Stimulated activated CD8-positive, alpha-beta memory T cell treated with anti-CD3 and anti-CD28 coated beads, Interleukin-7, amount 100 ng/mL, for 1 hour (primary cell): ENCODE measurements at places on chromosomes 2 and 18.

DNA sequence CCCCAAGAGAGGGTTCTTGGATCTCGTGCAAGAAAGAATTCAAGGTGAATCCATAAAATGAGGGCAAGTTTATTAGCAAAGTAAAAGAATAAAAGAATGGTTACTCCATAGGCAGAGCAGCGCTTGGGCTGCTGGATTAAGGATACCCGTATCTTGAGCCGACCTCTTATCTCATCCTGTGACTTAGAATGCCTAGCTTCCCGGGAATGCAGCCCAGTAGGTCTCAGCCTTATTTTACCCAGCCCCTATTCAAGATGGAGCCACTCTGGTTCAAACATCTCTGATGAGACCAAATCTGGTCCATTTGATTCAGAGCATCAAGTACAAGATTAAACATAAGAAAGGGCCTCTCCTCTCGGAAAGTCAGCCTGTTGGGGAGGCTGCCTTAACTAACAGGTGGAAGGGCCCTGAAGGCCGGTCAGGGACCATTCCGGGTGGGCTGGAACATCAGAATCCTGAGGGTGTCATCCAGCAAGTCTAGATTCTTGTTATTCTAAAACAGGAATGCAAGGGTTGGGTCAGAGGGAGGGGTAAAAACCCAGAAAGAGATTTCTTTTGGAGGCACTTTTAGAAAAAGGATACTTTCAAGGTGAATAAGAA is 5.8 kb downstream of the PSD4 start:
- DNase-seq: no peak

DNA sequence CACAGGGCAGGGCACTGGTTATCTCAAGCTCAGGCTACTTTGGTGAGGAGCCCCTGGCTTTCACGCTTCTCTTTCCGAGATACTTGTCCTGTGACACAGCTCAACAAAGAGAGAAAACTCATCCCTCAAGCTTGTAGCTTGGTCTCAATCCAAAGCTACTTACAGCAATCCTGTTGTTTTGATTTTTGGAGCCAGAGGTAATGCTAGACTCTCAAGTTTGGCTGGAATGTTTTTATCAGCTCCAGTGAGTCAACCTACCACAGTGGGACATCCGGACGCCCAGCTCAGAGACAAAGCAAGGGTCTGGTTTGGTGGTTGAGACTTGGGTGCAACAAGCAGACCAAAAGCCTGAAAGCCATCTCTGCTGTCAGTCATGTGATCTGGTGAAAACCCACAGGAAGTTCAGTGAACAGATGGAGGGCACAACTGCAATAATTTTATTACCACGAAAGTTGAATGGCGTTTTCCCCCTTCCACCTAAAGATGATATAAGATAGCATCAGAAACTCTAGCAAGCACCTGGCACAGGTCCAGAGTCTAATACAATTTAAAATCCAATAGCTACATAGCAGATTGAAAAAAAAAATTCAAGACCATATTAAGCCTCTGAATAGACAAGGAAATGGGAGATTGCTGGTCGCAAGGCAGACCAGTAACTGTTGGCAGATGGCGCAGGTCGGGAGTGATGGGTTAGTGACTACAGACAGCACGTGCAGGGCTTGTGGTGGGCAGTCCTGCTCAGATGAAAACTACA is 102.3 kb upstream of the SMAD7 start:
- DNase-seq: no peak

GRCh38 chr2:195687320-195688086 is 30.5 kb downstream of the SLC39A10 start:
- DNase-seq: no peak

- no peak for DNase-seq
Measured at GRCh38 chr2:109527079-109527478, 86.7 kb downstream of the SEPTIN10 start.

DNA sequence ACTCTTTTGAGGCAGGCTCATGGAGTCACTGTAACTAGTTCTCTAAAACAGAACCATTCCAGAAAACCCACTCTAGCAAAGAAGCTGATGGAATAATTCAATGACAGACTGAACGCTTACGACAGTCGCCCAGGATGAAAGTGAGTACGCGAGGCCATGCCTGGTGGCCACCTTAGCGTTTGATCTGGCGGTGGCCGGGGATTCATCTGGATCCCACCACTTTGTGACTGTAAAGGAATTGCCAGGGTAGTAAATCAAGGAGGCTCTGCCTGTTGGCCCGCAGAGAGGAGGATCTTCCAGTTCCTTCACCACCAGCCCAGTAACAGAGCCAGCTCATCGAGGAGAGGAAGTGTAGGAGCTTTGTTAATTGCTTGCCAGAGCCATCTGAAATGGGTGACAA is 34.6 kb downstream of the GREB1 start:
- no peak for DNase-seq
